ENCODE measurements at places on chromosomes 7 and 10.

DNA sequence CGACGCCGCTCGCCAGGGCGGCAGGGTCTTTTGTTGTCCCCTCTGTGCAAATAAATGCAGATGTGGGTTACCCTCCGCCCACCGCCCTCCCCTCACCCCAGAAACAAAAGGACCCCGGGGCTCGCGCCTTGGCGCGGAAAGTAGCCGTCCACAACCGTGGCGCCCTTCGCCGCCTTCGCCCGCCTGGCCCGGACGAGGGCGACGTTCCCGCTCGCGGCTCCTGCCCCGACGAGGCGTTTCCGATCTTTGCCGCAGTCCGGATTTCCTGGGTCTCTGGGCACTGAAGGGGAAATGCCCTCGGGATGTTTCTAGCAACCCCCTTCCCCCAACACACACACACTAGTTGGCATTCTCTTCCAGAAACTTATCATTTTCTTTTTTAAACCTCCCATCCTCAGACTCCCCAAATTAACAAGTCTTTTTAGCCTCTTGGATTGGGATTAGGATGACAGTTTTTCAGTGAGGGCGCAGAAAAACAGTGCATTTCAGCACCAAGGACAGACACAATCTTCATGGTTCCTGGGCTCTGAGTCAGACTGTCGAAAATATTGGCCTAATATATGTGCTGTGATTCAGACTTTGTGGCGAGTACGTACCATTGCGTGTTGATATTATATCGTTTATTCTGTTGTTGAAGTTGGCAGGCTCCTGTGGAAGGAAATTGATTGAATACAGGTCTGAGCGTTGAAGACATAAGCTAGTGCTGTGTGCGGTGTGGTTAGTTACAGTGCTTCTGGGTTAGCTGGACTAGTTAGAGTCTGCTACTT is 771 bp downstream of the PHYHIPL start:
- DNase-seq, result peak; percentile 19

- no peak for DNase-seq
Observed at GRCh38 chr7:93955304-93955703, 33.8 kb downstream of the GNG11 start.

DNA sequence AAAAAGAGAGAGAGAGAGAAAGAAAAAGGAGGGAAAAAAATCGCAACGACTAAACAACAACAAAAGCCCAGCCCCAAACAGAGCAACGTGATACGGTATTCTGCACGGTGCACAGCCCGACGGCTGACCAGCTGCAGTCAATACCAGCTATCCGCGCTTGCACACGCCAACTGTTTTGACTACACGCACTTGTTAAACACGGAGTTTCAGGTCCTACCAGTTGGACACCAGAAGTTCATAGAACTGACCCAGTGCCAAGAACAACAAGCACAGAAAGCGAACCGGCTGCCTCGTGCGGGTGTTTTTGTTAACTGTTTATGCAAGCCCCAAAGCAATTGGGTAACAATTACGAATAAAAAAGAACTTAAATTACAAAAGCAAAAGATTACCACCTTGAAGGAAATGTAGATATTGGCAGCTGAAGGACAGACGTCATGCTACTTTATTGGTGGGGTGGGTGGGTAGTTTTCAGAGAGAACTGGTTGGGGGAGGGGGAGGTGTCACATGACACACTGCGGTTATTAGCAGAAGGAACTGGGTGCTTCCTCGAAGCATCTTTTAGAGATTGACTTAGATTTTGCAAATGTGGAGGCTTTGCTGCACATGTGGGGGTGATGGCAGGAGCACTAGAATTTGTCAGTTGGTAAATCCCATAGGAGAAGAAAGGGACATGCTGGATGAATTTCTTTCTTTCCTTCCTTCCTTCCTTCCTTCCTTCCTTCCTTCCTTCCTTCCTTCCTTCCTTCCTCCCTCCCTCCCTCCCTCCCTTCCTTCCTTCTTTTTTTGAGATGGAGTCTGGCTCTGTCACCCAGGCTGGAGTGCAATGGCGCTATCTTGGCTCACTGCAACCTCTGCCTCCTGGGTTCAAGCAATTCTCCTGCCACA is 110.6 kb upstream of the EFCAB10 start:
- peak; percentile 42 for DNase-seq

DNA sequence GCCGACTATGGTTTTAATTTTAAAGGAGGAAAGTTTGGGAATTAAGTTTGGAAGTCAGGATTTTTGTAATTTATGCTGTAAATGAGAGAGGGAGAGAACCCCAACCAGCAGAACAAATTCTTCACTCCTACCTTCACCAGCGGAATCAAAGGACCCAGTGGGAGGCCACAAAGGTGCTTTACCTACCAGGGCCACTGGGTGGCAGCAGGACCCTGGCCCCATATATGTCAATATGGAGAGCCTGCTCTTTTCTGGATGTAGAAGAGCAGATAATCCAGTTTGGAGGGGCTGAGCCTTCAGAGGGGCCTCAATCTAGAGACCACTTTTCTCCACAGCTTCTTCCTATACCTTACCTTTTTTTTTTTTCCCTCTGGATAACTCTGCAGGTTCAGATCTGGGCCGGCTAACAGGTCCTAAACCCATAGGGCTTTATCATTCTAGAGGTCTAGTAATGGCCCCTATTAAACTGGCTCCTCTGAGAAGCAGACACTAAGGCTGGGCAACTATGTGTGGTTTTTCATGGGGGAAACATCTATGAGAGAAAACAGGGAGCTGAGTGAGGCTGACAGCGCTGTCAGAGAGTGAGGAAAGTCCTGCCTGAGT is 8.5 kb upstream of the SCD start:
- no peak for DNase-seq

GRCh38 chr7:2106440-2106839 is 126.3 kb downstream of the MAD1L1 start:
- no peak for DNase-seq

GRCh38 chr7:27101957-27102580 is 414 bp downstream of the HOXA2 start:
- DNase-seq, result no peak

- DNase-seq, result no peak
Observed at GRCh38 chr10:25815236-25815635, 118.8 kb upstream of the MYO3A start.

DNA sequence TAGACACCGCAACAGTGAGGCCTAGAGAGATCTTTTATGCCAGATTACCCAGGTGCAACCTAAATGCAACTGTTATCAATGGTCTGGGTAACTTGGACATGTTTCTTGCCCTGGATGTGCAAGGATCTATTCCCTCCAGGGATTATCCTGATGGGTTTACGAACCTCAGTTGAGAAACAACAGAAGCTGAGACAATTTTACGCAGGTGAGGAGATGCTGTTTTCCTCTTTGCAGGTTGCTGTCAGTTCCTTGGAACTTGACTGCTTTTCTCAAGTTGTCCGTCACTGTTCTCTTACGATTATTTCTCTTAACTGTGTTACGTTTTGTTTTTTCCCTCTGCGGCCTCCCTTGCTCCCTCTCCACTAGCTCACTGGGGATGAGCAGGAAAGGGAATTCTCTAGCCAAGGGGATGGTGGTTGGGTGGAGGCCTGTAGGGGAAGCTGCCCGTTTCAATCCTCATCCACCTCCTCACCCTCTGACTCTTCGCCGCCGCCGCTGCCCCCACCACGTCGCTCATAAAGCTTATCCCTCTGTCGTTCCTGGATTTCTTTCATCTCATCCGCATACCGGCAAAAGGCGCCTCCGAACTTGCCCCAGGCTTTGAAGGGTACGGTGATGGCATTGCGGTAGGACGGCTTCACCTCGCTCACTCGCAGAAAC is 1.2 kb downstream of the PURB start:
- DNase-seq, result no peak

DNA sequence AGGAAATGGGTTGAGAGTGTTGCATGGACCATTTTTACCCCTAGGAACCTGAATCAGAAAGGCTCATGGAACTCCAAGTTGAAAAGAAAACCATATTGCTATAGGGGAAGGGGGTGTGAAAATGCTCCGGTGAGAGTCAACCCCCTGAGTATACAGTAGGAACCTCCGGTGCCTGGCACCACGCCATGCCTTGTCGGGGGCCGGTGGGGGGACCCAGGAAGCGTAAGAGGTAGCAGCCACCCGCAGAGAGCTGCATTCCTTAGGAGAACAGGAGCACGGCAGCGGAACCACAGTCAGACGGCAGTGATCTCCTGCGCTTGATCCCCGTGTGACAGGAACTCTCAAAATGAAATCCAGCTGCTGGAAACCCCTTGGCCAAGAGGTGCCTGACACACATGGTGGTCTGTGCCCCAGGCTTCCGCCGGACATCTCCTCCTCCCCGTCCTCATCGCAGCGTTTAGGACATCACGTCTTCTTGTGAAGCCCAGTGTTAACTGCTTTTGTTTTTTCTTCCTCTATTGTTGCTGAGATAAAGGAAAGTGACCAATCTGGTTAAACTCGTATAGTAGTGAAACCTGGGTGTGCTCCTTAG is 186.8 kb downstream of the CELF2 start:
- DNase-seq, result no peak

GRCh38 chr10:48400850-48401220 is 94.4 kb downstream of the MAPK8 start:
- no peak for DNase-seq

- no peak for DNase-seq
Observed at GRCh38 chr7:151198945-151199848, 11.1 kb downstream of the H2BK1 start.

DNA sequence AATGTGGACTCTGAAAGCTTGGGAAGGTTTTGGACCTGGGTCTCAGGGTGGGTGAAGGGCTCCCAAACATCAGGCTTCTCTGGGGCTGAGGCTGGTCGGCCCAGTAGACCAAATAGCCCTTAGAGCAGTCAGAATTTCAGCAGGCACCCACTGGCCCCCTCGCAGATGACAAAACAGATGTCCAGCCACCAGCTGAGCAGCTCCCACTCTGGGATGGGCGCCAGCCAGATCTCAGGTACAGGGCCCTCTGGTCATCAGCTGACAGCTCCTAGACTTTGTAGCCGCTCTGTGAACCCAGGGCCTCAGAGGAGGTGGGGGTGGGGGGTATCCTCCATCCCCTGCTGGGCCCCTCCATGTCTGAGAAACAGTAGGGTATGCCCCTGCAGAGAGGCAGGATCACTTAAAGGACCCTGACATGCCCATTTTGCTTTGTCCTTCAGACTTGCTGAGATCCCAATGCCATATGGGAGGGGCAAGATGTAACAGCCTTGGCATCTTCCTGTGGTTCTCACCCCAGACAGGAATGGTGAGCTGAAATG is 26.5 kb downstream of the HSPA12A start:
- DNase-seq, result no peak

- no peak for DNase-seq
Observed at GRCh38 chr10:98425511-98426352, 10.8 kb upstream of the PYROXD2 start.
